ENCODE measurements at places on chromosomes 13 and 19. TPM values are rescaled to one million over a fixed set of nuclear protein-coding genes. Genes with fewer than 3 reads are reported as not detected.

GRCh38 chr19:3904233-3904632, 23.7 kb downstream of the ATCAY start:
- no peak for DNase-seq

DNA sequence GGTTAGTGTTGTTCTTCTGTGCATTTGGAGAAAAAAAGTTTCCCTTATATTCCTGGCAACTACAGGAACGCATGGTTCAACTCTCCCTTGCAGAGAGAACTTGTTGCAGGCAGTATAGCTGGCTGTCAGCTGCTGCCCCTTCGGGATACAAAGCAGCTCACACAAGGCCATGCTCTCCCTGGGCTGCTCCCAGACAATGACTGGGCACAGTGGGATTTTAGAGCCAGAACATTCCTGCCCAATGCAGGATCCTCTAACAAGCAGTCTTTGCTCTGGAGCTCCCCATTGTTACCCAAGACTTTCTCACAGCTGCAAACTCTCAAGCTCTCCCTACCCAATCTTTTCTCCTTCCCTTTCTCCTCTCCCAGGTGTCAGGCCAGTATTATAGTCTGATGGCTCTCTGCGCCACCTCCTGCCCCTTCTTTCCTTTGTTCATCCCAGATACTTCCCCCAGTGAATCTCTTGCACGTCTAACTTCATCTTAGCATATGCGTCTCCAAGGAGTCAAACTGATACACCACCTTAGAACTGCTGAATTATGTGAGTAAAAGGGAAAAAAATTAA, 27.5 kb upstream of the SERPINE3 start:
- no peak for DNase-seq

The FXYD7 gene
- 3.7 TPM for total RNA-seq

The RABAC1 gene
- 185 TPM for total RNA-seq

GRCh38 chr13:50124536-50125303, 109.5 kb downstream of the KCNRG start:
- peak; percentile 98 for DNase-seq

GRCh38 chr13:39900106-39900750, 244.8 kb downstream of the COG6 start:
- DNase-seq, result no peak

The CD37 gene
- total RNA-seq, result 9.8 TPM

The ONECUT3 gene
- total RNA-seq, result not detected

- DNase-seq, result no peak
Measured at GRCh38 chr19:50413096-50413495, 5.6 kb upstream of the SPIB start.

The ZNF560 gene
- total RNA-seq, result not detected

The LRG1 gene
- 1.1 TPM for total RNA-seq

DNA sequence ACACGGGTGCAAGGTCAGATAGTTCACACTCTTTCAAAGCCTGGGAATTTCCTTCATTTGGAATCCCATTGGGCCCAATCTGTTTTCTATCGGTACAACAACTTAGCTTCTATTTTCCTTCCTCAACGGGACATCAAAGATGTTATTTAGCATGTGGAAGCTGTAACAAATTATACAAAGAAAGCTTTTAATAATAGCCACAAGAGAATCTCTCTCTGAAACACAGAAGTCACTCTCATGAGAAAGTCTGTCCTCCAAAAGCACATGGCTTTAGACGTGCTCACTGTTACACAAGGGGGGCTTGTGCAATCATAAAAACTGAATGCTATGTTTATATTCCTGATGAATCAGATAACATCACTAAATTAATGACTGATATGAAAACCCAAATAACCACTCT, 28.9 kb upstream of the CYSLTR2 start:
- no peak for DNase-seq

The COL4A1 gene
- total RNA-seq, result 251 TPM

DNA sequence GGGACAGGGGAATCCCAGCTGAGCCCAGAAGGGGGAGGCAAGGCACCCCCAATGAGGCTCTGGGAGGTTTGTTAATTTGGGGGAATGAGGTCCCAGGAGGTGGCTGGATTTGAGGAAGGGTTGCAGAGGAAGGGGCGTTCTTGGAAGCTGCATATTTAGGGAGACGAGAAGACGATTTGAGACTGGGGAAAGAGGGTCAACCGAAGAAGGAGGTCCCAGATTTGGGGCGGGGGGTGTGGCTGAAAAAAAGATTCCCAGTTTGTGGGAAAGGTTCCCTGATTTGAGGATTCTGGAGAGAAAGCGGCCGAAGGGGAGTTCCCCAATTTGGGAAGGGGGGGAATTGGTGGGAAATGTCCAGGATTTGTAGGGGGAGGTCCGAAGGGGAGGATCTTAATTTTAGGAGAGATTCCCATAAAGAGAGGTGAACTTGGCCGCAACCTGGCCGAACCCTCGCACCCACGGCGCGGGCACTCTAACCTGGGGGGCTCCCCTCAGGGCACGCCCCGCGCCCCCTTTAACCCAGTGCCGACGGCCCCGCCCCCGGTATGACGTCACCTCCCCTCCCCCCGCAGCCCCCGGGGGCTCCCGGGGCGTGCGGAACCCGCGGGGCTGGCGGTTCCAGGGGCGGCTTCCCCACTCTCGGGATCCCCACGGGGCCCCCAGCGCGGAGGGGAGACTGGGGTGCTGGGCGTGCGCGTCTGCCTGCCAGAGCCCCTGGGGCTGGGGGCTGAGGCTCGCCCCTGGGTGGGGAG, 1.2 kb downstream of the PTPRS start:
- no peak for DNase-seq

- no peak for DNase-seq
Measured at GRCh38 chr13:33884531-33885220, 66.7 kb downstream of the RFC3 start.

DNA sequence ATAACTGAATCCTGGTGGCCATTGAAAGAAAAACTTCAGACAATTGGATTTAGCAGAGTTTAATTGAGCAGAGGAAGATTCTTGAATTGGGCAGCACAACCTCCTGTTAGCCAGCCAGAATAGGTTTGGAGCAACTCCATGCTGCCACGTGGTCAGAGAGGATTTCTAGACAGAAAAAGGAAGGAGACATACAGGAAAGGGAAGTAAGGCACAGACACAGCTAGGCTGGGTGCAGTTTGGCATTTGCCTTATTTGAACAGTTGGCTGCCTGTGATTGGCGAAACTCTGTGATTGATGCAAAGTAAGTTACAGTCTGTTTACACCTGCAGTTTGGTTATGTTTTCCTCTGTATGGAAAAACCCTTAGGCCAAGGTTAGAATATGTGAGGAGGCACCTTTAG, 85.8 kb upstream of the SPATA13 start:
- no peak for DNase-seq

GRCh38 chr19:42250666-42251531, 4.0 kb downstream of the ERF start:
- peak; percentile 49 for DNase-seq

GRCh38 chr13:90933097-90933826, 414.2 kb upstream of the MIR17HG start:
- DNase-seq, result no peak

The FPR3 gene
- 5.6 TPM for total RNA-seq

DNA sequence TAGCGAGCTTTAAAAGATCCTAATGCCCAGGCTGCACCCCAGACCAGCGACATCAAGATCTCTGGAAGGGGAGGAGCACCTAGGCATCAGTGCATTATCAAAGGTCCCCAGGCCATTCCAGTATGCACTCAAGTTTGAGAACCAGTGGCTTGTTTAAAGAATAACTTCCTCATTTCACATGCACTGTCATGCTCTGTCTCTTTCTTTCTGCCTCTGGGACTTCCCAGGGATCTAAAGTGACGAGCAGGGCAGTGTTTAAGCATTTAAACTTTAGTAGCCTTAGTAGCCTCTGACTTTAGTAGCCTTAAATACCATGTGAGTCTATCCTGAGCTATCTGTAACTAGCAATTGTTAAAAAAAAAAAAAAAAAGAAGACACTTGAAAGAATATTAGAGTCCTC, 8.9 kb upstream of the FARP1 start:
- DNase-seq, result no peak

DNA sequence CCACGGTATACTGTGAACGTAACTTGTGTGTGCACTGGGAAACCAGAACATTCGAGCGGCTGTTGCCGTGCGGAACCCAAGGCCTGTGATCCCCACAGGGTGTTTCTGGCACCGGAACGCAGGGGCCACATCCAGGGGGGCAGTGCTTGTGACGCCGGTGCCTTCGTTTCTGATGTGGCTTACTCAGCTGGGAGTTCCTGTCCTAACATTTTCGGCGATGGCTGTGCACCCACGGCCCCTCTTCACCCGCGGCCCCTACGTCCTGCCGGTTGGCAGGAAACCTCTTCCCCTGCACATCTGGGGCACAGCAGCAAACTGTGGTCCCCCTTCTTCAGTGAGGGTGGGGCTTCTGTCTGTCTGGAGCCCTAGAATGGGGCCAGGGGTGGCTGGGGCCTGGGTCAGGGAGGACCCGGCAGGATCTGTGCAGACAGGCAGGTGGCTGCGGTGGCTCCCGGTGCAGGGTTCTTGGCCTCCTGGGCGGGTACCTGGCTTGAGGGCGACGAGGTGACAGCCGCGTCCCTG, 26.2 kb downstream of the CSNK1G2 start:
- no peak for DNase-seq

DNA sequence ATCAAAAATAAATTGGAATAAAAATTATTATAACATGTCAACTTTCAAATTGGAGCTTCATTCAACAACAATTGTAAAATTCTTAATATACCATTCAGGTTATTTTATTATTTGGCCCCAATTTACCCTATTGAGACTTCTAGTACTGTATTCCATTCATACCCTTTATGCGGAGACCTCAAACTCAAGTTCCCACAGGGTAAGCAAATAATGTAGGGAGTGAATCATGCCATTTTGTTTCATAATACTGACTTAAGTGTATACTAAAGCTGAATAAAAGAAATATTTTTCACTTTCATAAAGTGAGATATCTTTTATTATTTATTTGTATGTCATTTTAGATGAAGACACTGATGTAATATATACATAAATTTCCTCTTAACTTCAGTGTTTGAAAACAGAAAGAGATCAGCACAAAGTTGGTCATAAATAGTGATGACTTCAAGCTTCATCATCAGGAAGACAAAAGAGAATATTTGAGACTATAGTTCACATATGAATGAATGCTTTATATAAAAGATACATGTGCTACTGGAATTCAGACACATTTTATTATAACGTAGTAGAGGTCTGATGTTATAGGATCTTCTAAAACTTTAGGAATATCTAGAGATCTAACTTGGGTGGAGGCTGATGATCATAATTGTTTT, 894.4 kb upstream of the PCDH9 start:
- no peak for DNase-seq

DNA sequence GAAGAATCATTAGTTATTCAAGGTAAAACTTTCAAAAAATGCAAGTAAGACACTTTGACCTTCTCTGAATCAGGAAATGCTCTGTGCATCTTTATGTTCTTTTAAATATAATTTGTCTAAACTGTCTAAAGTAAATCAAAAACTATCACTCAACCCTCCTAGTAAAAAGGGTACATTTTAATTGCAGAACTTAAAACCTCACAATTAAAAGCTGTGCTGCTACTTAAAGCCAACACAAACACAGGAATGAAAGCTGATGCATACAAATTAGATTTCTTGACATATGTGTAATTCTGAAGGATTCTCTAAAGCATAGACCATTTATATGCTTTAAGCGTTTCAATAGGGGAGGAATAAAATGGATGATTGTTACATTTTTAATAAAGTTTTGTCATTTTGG, 58.3 kb downstream of the DACH1 start:
- DNase-seq, result no peak

DNA sequence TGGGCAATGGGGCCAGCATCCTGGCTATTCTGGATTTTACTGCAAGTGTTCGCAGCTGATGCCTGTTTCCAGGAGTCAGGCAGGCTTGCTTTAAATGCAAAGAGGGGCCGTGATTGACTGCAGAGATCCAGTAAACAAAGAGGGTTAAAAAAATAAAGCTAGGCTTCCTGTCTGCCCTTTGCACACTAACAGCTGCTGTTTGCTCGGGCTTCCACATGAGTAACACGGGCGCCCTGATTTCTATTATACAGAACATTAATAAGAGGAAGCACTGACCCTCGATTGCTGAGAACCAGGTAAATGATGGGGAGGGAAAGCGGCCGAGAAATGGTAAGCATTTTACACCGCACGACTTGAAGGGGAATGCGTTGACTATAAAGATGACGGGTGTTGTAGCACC, 254.2 kb upstream of the ZNF507 start:
- DNase-seq, result no peak

DNA sequence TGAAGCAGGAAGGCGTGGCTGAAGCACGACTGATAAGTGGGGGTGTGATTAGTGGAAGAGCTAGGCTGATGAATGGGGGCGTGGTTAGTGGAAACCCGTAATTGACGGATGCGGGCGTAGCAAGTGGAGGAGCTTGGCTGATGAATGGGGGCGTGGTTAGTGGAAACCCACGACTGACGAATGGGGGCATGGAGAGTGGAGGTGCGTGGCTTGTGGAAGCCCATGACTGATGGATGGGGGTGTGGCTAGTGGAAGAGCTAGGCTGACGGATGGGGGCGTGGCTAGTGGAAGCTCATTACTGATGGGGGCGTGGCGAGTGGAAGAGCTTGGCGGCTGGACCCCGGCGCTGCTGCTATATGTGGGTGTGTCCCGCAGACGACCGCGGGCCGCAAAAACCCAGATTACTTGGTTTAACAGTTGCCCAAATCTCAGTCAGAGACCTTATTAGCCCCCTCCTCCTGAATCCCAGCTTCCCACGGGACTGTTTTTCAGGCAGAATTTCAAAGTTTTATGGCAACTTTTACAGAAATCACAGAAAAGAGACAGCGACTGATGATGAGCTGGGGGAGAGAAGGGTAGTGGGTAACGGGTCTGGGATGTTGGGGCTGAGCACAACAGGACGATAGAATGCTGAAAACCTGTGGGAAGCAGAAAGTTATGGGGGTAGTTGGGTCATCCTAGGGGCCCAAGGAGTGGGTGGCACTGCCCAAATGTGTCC, 9.0 kb upstream of the MEIS3 start:
- peak; percentile 99 for DNase-seq

- no peak for DNase-seq
Measured at GRCh38 chr13:39225860-39226259, 187.6 kb downstream of the NHLRC3 start.

- DNase-seq, result no peak
Measured at GRCh38 chr19:21491146-21491545, 14.3 kb upstream of the ZNF429 start.

DNA sequence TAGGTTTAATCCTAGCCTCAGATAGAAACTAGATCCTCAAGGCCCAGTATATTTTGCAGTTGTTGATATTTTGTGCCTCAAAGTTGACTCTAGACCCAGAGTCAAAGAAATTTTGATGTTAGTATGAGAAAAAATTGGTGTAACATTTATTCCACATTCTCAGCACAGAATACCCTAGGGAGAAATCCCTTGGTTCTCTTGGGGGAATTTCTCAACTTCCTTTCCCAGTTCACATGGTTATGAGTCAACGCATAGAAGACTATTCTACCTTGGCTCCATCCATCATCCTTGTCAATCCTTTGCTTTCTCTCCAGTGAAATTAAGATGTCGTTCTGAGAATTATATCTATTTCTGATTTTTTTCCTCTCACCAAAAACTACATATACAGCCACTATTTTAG, 145.3 kb downstream of the POSTN start:
- DNase-seq, result no peak

The TRAPPC2B gene
- total RNA-seq, result 10.6 TPM

DNA sequence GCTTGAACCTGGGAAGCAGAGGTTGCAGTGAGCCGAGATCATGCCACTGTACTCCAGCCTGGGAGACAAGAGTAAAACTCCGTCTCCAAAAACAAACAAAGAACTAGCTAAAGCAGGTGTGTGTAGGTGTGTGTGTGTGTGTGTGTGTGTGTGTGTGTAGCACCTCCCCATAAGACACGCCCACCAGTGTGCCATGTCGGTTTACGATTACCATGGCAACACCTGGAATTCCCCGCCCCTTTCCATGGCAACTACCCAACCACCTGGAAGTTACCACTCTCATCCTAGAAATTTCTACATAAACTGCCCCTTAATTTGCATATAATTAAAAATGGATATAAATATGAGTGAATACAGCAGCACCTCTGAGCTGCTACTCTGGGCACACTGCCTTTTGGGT, 80.9 kb upstream of the ADGRE5 start:
- no peak for DNase-seq

All from uterus (tissue), 4 donors.